ENCODE measurements at places on chromosomes 16 and 17.

DNA sequence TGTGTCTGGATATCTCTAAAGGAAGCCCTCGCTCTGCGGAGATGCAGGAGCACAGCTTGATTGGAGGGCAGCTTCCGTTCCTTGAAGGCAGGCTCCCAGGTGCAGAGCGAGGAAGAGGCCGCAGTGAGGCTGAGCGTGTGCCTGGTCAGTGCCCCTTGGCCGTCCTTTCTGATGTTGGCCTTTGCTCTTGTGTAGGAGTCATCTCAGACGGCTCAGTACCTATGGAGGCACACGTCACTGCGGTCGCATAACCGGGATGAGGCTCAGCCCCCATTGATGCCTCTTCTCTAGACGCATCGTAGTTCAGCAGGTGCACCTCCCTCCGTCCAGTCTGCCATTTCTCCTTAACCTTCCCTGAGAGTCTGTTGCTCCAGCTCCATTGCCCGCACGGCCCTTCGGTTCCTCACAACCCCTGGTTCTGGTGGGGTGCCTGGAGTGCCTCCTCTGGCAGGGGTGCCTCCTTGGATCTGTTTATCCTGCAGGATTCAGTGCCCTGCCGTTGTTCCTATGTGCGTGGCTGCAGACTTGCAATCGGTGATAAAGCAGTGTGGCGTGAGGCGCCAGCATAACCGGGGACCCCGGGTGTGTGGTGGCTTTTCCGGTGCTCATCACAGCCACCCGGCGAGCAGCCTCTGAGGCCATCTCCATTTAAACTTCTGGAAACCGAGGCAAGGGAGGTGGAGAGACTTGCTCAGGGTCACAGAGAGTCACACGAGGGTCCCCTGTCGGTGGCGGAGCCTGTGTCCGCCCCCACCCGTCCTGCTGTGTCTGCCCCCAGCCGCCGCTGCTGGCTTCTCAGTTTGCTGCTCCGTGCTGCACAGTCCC is 188.8 kb upstream of the CHMP6 start:
- no peak for DNase-seq

DNA sequence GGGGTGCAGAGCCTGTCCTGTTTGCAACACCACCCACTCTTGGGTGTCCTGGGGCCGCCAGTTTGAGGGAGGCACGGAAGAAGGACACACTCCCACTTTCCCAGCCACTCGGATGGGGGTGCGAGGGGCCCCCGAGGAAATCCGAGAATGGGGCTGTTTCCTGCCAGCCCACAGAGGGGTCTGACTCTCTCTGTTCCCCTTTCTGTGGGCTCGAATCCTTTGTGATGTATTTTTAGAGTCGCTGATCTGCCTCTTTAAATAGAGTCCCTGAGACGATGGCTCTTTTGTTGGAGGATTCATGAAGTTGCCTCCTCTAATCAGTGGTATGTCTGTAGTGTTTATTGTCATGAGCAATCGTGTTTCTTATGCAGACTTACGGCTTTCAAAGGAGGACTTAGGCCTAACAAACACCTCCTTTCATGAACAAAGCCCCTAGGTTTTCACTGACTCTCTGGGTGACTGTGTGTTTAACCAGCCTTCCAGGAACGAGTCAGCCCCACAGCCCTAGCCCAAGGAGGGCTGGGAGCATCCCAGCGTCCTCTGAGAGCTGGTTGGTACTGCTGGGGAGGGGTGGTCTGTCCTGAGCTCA is 29.1 kb downstream of the CIBAR2 start:
- no peak for DNase-seq

GRCh38 chr17:47699536-47699840 is 5.5 kb downstream of the TBKBP1 start:
- DNase-seq = no peak

GRCh38 chr17:72351884-72352346 is 231.1 kb downstream of the SOX9 start:
- DNase-seq = no peak

- no peak for DNase-seq
These were observed 65.1 kb downstream of the TMC6 start for GRCh38 chr17:78063489-78063888.

DNA sequence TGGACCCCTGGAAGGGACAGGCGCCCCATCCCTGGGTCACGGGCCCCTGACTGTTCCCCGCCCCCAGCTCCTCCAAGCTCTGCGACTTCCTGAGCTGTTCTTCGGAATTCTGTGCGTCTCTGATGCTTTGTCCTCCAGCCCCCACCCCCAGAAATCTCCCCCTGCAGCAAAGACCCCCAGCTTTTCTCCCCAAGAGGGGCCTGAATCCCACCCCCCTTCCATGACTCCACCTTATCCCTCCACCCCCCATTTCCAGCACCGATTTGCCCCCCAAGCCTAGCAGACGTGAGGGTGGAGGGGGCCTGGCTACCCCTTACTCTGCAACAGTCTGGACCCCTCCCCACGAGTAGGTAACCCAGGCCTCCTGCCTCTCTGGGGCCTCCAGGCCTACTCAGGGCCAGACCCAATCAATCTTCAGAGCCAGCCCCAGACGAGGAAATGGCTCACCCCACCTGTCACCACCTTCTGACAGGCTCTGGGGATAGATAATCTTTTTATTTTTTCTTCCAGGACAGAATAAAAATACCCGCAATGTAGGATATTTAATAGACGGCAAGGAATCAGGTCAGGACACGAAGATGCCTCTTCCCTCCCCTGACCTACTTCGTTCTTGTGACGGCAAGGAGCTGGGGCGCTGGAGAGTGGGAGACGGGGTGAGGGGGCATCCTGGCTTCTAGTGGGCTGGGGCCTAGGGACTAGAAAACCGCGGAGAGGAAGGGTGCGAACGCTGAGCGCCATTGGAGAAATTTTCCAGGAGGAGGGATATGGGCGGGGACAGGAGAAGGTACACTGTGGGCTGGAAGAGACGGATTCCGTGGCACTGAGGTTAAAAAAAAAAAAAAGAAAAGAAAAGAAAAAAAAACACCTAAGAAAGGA is 744 bp upstream of the PLXDC1 start:
- no peak for DNase-seq

- no peak for DNase-seq
These were observed 27.1 kb downstream of the TAC4 start for GRCh38 chr17:49820773-49821172.

- DNase-seq = no peak
These were observed 4.3 kb upstream of the PABPN1L start for GRCh38 chr16:88870608-88871348.

Measured in AG09309 (cell line).